Spinal cord (tissue), 10 donors: ENCODE measurements at places on chromosomes 1 and 21. TPM values are rescaled to one million over a fixed set of nuclear protein-coding genes. Genes with fewer than 3 reads are reported as not detected.

The MASP2 gene
- not detected for total RNA-seq

The PRAMEF15 gene
- not detected for total RNA-seq

The ANGPTL1 gene
- total RNA-seq: 8.9 TPM

The KRTAP19-1 gene
- not detected for total RNA-seq

The CHI3L2 gene
- total RNA-seq: 0.94 TPM

The SH2D2A gene
- total RNA-seq: not detected

The DNAJC6 gene
- 34.5 TPM for total RNA-seq

The FAM78B gene
- 6.1 TPM for total RNA-seq
